Activated CD4-positive, alpha-beta T cell treated with anti-CD3 and anti-CD28 coated beads, Interleukin-2, amount 10 ng/mL, durations not matched to agents 7 days and 5 days (primary cell): ENCODE measurements at places on chromosomes 11 and 22. TPM values are rescaled to one million over a fixed set of nuclear protein-coding genes. Genes with fewer than 3 reads are reported as not detected.

Gene UBQLNL
- total RNA-seq = 0.25 TPM

Gene OR4A5
- not detected for total RNA-seq

Gene CBLIF
- total RNA-seq = not detected

Gene CSNK2A3
- total RNA-seq = 0.56 TPM

Gene DNAJB7
- total RNA-seq = not detected

Gene CASP1
- 101 TPM for total RNA-seq

Gene MPEG1
- not detected for total RNA-seq

Gene KMT2A
- total RNA-seq = 102 TPM

Gene RAB36
- 0.27 TPM for total RNA-seq
